ENCODE measurements at places on chromosomes 4 and X.

- DNase-seq, result no peak
Measured at GRCh38 chr4:149910177-149910576, 94.5 kb upstream of the IQCM start.

- DNase-seq, result no peak
Measured at GRCh38 chr4:4758681-4759080, 100.8 kb upstream of the MSX1 start.

GRCh38 chrX:104105330-104106262 lies 6.7 kb upstream of the ZCCHC18 start:
- DNase-seq, result no peak

- peak; percentile 82 for DNase-seq
Measured at GRCh38 chr4:147731580-147732517, at the start of gene ARHGAP10. Gene ARHGAP10 (plus strand): TSS chr4:147732088. CDS start chr4:147732302, 214 bp downstream.

DNA sequence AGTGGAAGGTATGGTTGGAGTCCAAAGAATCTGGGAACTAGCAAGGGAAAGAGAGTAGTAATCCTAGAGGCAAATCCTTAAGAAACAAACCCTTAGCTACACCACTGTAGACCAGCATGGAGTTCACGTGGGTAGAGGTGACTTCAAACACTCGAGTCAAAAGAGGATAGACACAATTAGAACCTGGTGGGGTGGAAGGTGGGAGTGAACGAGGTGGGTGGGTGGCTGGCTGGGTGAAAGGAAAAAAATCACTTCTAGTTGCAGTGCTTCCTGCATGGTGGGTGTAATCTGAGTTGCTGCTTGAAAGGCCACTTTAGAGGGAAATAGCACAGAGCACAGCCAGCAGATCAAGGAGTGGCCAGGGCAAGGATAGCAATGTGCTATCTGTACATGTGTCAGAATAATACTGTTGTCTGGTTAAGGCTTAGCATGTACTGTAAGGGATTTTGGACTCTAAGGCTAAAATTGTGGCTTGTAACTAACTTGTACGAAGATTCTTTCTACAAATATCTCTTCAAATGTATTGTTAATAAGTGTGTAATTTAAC lies 356.2 kb downstream of the GRIA2 start:
- DNase-seq, result no peak

DNA sequence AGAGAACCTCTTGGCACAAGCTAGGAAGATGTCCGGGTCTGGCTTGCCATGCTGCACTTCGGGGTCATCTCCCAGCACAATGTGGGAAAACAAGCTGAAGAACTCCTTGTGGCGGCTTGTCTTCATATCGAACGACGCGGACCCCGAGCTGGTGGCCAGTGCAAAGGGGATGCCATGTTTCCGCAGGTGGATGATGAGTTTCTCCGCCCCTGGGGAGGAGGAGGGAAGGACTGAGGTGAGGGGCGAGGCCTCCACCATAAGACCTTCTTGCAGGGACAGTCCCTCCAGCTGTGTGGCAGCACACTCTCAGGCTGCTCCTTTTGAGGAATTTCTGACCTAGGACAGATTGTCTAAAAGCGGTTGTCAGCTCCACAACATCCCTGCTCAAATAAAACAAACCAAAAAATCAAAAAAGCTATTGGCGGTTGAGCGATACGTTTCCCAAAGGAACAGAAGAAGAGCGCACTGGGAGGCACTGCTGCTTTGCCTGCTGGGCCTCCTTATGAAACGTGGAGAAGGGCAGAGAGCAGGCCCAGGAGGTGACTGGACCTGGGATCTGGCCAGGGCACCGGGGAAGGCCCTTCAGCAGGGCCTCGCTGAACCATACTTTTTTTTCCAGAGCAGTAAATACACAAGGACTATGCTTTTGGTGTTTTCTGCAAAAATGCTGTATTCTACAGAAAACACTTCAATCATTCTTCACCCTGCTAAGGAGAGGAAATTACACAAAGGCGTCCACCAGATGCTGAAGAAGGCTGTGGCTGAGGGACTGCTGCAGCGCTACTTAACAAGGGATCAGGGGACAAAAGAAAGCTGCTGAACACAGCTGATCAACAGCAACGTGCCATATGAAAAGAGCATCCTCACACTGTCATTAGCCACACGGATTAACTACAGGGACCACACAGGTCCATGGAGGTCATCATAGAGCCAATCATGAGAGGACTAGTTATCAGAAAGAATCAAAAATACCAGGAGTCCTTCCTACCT lies 70.0 kb upstream of the STS start:
- no peak for DNase-seq

DNA sequence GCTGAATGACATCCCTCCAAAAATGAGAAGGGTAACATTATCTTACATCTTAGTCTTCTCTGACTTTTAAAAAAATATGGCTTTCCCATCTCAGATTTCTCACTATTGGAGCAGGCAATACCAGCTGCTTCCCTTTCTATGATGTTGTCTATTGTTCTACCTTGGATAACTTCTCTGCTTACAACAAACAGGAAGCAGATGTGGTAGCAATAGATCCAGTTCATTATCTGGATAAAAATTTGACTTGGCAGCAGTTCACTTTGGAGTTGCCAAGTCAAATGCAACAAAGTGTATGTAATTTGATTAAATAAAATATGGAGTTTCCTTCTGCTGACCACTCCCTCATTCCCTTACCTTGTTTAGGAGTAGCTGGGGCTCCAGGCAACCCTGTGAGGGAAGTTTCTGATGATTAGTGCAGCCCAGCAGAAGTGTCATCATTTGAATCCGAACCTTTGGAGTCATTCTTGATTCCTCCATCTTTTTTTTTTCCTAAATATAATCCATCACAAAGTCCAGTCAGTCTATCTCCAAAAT lies 72.0 kb upstream of the GPRIN3 start:
- DNase-seq, result no peak

DNA sequence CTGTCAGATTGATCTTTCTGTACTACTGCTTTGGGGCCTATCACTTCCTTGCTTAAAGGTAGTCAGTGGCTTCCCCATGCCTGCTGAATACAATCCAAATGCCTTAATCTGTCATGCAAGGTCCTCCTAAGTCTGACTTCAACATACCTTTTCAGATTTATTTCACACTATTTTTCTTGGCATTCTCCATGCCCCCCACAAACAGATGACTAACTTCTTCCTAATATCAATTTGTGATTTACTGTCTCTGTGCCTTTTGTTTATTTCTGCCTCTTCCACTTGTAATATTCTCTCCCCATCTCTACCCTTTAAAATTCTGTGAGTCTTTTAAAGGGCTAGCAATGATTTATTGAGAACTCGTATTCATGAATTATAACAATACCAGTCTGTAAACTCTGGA lies 41.8 kb downstream of the OCRL start:
- DNase-seq, result no peak

- no peak for DNase-seq
Measured at GRCh38 chrX:119817130-119817690, 25.8 kb upstream of the RPL39 start.
